Mesothelial cell of epicardium (in vitro differentiated cells): ENCODE measurements at places on chromosomes 1 and 21.

DNA sequence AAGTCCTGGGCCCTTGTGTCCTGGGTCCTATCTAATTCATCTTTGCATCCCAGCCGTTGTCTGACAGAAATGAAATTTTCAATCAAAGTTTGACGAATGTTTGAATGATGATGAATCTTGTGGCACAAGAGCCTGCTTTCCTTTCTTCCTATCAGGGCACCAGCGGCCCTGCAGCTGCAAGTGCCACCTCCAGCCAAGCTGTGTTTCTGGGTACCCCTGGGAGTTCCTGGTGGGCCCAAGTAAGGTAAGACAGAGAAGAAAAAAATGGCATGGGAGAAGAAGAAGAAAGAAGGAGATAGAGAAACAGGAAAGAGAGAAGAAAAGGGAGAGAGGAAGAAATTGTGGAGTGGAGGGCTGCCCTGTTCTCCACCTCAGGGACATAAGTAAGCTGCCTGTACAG lies 782.1 kb upstream of the TPTE start:
- DNase-seq: no peak
- H3K4me3 ChIP-seq: no peak overlapping the region
- H3K36me3 ChIP-seq: peaks cover 6% of the 10 kb centered on the region
- no peak overlapping the region for H3K27ac ChIP-seq
- no peaks in the 10 kb centered on the region for H3K4me1 ChIP-seq

GRCh38 chr1:2988256-2988655 lies 33.0 kb upstream of the ACTRT2 start:
- H3K27ac ChIP-seq: no peak overlapping the region
- H3K4me3 ChIP-seq: no peak overlapping the region
- no peaks in the 10 kb centered on the region for H3K4me1 ChIP-seq

GRCh38 chr1:234724516-234725176 lies 114.7 kb upstream of the IRF2BP2 start:
- H3K36me3 ChIP-seq: no peaks in the 10 kb centered on the region
- no peak for DNase-seq
- H3K4me1 ChIP-seq: peaks cover 91% of the 10 kb centered on the region
- H3K27me3 ChIP-seq: no peaks in the 10 kb centered on the region
- H3K27ac ChIP-seq: peak overlapping the region; percentile 99
- H3K4me3 ChIP-seq: peak overlapping the region; percentile 16

DNA sequence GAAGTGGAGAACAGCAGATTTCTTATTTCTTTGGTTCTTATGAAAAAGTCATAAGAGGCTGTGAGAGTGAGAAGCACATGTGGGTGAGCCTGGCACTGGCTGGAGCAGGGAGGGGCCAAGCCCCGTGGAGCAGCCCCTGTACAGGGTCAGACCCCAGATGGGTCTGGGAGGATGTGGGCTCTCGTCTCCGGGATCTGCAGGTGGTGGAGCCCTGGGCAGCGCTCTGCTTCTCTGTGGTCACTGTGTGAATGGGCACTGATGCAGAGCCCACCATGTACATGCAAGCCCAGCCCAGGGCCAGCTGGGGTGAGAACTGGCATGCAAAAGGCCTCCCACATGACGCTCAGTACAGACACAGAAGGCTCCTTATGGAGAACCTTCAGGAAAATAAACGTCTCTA lies 67.6 kb downstream of the SIM2 start:
- no peak overlapping the region for H3K27ac ChIP-seq
- H3K36me3 ChIP-seq: peaks cover 1% of the 10 kb centered on the region
- no peak overlapping the region for H3K4me3 ChIP-seq
- H3K4me1 ChIP-seq: peaks cover 21% of the 10 kb centered on the region
- DNase-seq: no peak
- H3K27me3 ChIP-seq: no peaks in the 10 kb centered on the region

DNA sequence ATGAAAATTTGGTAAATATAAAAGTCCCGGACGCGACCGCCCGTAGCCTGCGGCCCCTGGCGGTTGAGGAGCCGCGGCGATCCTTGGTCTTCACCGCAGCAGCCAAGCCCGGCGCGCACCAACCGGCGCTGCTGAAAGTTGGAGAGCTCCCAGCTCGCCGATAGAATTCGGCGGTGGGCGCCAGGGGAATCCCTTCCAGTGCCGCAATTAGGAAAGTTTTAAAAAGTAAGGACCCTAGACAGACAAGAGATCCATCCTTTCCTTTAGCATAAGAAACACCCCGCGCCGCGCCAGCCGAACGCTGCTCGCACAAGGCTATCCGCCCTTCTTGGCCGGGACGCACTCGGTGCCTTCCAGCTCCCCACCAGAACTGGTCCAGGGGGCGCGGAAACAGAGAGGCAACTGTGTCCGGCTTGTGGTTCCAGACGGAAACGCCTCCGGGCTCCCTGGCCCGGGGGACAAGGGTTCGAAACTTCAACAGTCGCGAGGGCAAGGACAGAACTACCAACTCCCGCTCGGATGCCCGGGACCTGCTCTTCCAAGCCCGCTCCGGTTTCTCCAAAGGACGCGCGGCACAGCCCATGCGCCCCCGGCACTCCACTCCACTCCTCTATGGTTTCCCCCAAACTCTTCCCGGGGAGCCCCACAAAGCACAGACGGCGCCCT lies 1.7 kb downstream of the FAM78B start:
- no peak overlapping the region for H3K27ac ChIP-seq
- H3K4me3 ChIP-seq: peak overlapping the region; percentile 66
- peaks cover 5% of the 10 kb centered on the region for H3K4me1 ChIP-seq
- DNase-seq: peak; percentile 77
- H3K36me3 ChIP-seq: no peaks in the 10 kb centered on the region

DNA sequence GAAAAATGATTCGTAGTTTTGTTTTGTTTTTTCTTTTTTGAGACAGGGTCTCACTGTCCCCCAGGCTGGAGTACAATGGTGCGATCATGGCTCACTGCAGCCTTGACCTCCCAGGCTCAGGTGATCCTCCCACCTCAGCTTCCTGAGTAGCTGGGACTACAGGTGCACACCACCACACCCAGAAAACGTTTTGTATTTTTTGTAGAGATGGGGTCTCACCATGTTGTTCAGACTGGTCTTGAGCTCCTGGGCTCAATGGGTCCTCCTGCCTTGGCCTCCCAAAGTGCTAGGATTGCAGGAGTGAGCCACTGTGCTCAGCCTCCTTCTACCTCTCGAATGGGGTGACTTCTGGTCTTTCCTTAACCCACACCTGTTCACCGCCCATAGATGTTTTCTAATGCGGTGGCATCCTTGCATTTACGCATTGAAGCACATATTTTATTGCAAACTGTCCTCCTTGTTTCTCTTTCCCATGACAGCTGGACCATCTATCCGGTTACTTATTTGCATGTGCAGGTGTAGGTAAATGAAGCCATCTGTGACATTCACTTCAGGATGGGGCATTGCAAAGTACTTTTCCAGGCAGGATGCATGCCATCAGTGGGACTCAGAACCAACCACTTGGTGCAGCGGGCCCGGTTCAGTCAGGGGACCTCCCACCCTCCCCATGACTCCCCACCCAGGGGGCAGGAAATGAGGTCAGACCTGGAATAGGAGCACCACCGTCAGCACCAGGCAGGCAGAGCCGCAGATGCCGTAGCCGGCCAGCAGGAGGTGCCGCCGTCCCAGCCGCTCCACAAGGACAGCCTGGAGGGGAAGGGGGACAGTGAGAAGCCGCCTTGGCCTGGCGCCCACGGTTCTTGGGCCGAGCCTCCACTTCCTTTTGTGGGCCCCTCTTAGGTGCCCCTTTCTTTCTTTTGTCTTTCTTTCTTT lies 16.5 kb downstream of the SLC2A7 start:
- no peaks in the 10 kb centered on the region for H3K36me3 ChIP-seq
- DNase-seq: no peak
- H3K4me1 ChIP-seq: no peaks in the 10 kb centered on the region
- H3K4me3 ChIP-seq: no peak overlapping the region
- no peak overlapping the region for H3K27ac ChIP-seq
- peaks cover 3% of the 10 kb centered on the region for H3K27me3 ChIP-seq

DNA sequence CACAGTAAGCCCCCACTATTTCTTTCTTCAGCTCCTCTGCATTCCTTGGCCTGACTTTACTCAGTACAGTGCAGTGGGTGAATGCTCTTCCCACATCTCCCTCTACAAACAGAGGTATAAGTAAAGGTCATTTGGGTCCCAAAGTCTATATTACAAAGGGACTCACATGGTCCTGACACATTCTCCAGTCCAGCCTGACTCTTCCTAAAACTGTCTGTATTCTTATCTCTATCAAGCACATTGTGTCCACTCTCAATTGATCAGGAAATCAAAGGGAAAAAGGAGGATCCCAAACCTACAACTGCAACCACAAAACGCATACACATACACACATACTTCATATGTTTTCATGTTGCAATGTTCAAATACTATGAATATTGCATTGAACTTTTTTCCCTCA lies 49.4 kb downstream of the FRRS1 start:
- H3K27ac ChIP-seq: no peak overlapping the region
- H3K4me3 ChIP-seq: no peak overlapping the region
- no peaks in the 10 kb centered on the region for H3K4me1 ChIP-seq

DNA sequence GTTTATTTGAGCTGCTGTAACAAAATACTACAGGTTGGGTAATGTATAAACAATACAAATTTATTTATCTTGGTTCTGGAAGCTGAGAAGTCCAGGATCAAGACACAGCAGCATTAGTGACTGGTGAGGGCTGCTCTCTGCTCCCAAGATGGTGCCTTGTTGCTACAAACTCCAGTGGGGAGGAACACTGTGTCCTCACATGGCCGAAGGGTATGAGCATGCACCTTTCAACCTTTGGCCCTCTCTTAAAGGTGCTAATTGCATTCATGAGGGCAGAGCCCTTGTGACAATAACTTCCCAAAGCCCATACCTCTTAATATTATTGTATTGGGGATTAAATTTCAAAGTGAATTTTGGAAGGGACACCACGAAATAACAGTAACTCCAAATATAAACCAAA lies 55.3 kb upstream of the ATP1B1 start:
- no peak overlapping the region for H3K27ac ChIP-seq
- peaks cover 2% of the 10 kb centered on the region for H3K4me1 ChIP-seq
- DNase-seq: no peak
- no peaks in the 10 kb centered on the region for H3K36me3 ChIP-seq
- H3K27me3 ChIP-seq: no peaks in the 10 kb centered on the region
- H3K4me3 ChIP-seq: no peak overlapping the region

- H3K4me1 ChIP-seq: peaks cover 3% of the 10 kb centered on the region
- no peak overlapping the region for H3K4me3 ChIP-seq
- H3K36me3 ChIP-seq: peaks cover 8% of the 10 kb centered on the region
- DNase-seq: peak; percentile 31
- peak overlapping the region; percentile 5 for H3K27ac ChIP-seq
These were observed 1.9 kb upstream of the COL6A2 start for GRCh38 chr21:46095814-46096595.

DNA sequence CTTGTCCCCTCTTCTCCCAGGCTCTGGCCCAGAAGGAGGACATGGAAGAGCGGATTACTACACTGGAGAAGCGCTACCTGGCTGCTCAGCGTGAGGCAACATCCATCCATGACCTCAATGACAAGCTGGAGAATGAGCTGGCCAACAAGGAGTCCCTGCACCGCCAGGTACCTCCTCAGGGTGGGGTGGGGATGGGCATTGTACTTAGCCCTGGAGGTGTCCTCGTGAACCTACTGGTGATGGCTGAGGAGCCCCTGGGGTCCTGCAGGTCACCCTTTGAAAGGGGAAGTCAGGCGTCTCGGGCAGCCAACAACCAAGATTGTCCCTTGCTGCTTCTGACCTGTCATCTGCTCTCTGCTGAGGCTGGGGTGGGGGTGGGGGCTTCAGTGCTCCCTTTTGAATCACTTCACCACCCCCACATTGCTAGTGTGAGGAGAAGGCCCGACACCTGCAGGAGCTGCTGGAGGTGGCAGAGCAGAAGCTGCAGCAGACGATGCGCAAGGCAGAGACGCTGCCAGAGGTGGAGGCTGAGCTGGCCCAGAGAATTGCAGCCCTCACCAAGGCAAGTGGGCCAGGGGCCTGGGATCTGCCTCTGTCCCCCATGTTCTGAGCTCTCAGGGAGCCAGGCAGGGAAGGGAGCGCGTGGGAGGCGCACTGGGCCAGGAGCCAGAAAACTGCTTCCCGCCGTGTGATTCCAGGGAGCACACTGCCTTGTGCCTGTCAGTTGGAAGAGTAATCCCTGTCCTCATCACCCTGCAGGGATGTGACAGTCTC lies 19.7 kb downstream of the PPFIA4 start:
- H3K27ac ChIP-seq: no peak overlapping the region
- no peak for DNase-seq

- DNase-seq: no peak
- peaks cover 19% of the 10 kb centered on the region for H3K36me3 ChIP-seq
- peaks cover 38% of the 10 kb centered on the region for H3K4me1 ChIP-seq
- H3K27me3 ChIP-seq: no peaks in the 10 kb centered on the region
These were observed 573 bp downstream of the PSMG1 start for GRCh38 chr21:39182484-39183271.

- H3K4me3 ChIP-seq: peak overlapping the region; percentile 68
- peaks cover 97% of the 10 kb centered on the region for H3K27me3 ChIP-seq
- peak; percentile 67 for DNase-seq
- H3K4me1 ChIP-seq: peaks cover 17% of the 10 kb centered on the region
- H3K27ac ChIP-seq: peak overlapping the region; percentile 9
These were observed 1.9 kb downstream of the CSMD2 start for GRCh38 chr1:34162852-34163766.

GRCh38 chr1:246809473-246809872 lies 85.3 kb downstream of the SCCPDH start:
- no peak overlapping the region for H3K4me3 ChIP-seq
- H3K36me3 ChIP-seq: no peaks in the 10 kb centered on the region
- H3K4me1 ChIP-seq: no peaks in the 10 kb centered on the region
- H3K27ac ChIP-seq: no peak overlapping the region
- DNase-seq: no peak

GRCh38 chr1:204258213-204259115 lies 44.7 kb upstream of the GOLT1A start:
- peaks cover 17% of the 10 kb centered on the region for H3K36me3 ChIP-seq
- DNase-seq: no peak
- H3K4me3 ChIP-seq: no peak overlapping the region

DNA sequence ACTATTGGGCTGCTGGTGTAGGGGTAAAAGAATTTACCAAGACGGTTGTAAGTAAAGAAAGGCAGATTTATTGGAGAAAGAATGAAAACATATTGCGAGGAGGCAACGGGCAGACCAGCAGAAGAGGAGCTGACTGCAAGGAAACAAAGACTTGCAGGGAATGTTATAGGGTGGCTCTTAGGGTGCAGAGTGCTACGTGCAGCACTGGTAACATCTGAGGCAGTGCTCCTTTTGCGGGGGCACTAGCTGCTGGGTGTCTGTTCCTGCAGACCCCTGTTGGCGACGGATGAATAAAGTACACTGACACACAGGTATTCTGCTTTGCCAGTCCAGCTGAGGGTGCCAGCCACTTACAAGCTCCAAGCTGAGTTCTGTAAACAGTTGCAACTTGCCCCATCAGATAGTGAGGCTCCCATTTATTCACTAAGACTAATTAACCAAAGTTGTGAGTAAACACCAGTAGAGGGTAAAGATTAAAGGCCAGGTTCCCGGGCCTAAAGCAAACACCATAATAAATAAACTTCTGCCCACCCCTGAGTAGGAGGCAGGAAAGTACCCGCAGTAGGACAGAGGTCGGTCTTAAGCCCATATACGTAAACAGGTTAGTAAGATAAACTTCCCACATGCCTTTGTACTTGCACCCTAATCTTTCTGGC lies 140.2 kb upstream of the KCNK1 start:
- DNase-seq: no peak
- no peak overlapping the region for H3K27ac ChIP-seq
- peaks cover 4% of the 10 kb centered on the region for H3K27me3 ChIP-seq
- H3K4me3 ChIP-seq: no peak overlapping the region
- H3K36me3 ChIP-seq: peaks cover 1% of the 10 kb centered on the region
- no peaks in the 10 kb centered on the region for H3K4me1 ChIP-seq
